ENCODE measurements at places on chromosomes 6 and 20.

- H3K27ac ChIP-seq, result no peak within 1 kb of the TSS
- H3K27me3 ChIP-seq, result peaks cover 52% of the 10 kb centered on the region
- no peak for DNase-seq
- H3K4me3 ChIP-seq, result peak within 1 kb of the TSS; percentile 52
- H3K36me3 ChIP-seq, result peaks cover 2% of the 10 kb centered on the region
Observed at GRCh38 chr20:44745598-44746366, at the start of gene KCNK15. TSS of gene KCNK15 (plus strand) at chr20:44745865. CDS start at chr20:44745911, 46 bp downstream.

DNA sequence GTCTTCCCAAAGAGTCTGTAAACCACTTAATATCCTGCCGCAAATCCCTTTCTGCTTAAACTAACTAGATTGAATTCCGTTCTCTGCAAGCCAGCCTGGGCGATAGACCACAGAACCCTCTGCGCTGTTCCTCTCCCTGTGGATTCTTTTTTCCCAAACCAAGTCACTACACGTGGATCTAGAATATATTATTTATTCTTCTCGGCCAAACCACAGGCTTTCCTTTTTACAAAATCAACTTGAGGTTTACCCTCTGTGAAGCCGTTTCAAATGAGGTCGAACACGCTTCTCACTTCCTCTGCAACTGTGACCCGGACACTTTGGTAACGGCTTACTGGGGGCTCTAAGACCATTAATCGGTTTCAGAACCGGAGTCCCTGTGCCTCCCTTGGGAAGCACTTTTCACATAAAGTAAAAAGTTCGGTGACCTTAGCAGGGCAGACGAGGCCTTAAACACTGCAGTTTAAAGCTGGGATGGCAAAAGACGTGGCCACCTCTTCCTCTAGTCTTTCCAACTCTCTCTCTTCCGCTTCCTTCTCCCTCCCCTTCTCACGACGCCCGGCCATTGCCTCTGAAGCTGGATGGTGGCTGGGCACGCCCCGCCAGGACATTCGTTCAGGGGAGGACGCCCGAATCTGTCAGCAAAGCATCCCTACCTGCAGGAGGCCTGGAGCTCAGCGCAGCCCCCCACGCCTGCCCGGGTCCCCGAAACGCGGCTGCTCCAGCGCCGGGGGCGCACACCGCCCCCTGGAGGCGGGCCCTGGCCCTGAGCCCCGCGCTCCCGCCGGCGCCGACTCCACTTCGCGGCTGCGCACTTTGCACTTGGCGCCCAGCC, 55.0 kb upstream of the FOXC1 start:
- H3K27me3 ChIP-seq, result peaks cover 35% of the 10 kb centered on the region
- H3K36me3 ChIP-seq, result no peaks in the 10 kb centered on the region
- H3K4me1 ChIP-seq, result peaks cover 15% of the 10 kb centered on the region
- peak; percentile 55 for DNase-seq

GRCh38 chr6:63806573-63806913, 170.9 kb downstream of the PHF3 start:
- no peak overlapping the region for H3K27ac ChIP-seq
- DNase-seq, result no peak
- peaks cover 7% of the 10 kb centered on the region for H3K4me1 ChIP-seq
- no peaks in the 10 kb centered on the region for H3K36me3 ChIP-seq
- H3K27me3 ChIP-seq, result peaks cover 13% of the 10 kb centered on the region
- no peak overlapping the region for H3K4me3 ChIP-seq

DNA sequence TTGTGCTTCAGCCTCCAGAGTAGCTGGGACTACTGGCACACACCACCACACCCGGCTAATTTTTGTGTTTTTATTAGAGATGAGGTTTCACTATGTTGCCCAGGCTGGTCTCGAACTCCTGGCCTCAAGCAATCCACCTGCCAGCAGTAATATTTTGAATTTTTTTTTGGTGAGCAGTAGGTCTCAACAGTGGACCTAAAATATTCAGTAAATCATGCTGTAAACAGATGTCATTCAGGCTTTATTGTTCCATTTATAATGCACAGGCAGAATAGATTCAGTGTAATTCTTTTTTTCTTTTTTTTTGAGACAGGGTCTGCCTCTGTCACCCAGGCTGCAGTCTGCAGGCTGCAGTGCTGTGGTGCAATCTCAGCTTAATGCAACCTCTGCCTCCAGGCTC, 69.7 kb downstream of the NCOA3 start:
- H3K4me1 ChIP-seq, result peaks cover 52% of the 10 kb centered on the region
- peaks cover 34% of the 10 kb centered on the region for H3K36me3 ChIP-seq
- H3K27me3 ChIP-seq, result no peaks in the 10 kb centered on the region
- H3K4me3 ChIP-seq, result no peak overlapping the region

- no peaks in the 10 kb centered on the region for H3K27me3 ChIP-seq
- DNase-seq, result no peak
- H3K27ac ChIP-seq, result peak overlapping the region; percentile 99
- H3K36me3 ChIP-seq, result peaks cover 21% of the 10 kb centered on the region
- H3K4me1 ChIP-seq, result peaks cover 70% of the 10 kb centered on the region
Observed at GRCh38 chr6:142913036-142913510, 31.9 kb downstream of the HIVEP2 start.

DNA sequence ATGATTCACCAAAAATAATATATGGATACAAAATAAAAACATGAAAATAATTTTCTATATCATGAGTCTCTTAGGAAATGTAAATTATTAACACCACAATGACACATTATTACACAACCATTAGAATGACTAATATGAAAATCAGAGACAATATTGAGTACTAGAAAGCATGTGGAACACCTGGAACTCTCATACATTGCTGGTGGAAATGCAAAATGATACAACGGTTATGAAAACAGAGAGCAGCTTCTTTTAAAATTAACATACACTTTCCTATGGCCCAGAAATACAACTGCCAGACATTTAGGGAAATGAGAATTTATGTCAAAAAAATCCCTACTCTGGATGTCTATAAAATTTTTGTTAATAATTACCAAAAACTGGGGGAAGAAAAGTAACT, 853.3 kb upstream of the MAN1A1 start:
- no peaks in the 10 kb centered on the region for H3K4me1 ChIP-seq
- no peak overlapping the region for H3K4me3 ChIP-seq
- no peaks in the 10 kb centered on the region for H3K36me3 ChIP-seq
- H3K27me3 ChIP-seq, result no peaks in the 10 kb centered on the region
- no peak for DNase-seq
- H3K27ac ChIP-seq, result no peak overlapping the region

DNA sequence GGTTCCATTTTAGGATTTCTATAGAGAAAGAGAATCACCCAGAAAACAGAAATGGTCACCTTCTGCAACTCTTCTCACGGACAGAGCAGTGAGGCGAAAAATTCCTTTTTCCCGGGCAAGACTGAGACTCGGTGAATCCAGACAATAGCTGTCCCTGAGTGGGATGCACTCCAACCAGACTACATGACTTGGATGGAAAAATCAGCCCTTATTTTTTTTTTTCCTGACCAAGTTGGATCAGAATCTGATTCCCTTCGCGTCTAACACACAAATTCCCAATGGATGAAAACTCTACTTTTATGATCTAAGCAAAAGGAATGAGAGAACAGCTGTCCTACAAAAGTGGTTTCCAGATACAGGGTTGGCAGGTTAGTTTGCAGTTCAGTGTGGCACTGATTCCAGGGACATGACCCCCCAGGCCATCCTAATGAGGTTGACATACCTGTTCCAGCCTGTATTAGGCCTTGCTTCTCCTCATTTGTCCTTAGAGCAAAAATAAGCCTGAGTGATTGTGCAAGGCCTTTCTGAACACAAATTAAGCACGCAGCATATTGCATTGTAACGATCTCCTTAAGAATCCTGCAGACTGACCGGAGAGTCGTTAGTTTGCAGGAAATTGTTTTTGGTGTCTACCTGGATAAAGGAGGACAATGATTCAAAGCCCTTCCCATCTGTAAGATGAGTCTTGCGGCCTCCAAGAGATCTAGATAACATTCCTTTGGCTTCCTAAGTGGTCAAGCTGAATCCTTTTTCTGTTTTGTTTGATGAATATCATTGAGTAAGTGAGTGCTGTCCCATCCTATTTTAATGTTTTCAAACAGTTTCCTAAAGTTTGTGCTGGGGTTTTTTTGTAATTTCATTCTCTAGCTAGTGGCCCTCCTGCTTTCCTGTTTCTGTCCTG, 1.5 kb upstream of the NEDD9 start:
- H3K4me1 ChIP-seq, result peaks cover 61% of the 10 kb centered on the region
- peak overlapping the region; percentile 92 for H3K4me3 ChIP-seq
- DNase-seq, result no peak
- peaks cover 35% of the 10 kb centered on the region for H3K36me3 ChIP-seq
- no peaks in the 10 kb centered on the region for H3K27me3 ChIP-seq

DNA sequence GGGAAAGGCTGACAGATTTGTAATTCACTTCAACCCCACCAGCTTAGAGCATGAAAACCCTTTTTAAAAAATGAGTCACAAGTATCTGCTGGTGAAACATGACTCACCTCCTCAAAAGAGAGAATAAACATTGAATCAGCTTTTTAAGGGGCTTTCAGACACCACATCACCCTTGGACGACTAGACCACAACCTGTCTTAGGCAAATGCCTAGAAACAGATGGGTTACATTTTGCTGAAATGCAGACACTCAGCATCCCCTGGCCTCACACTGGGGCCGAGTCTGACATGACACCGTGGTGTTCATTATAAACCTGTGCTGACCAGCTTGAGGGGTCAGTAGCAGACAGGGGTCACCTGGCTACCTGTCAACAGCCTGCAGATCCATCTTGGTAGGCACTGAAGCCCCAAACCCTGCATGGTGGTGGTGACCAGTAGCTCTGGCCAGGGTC, 175.3 kb upstream of the CST7 start:
- H3K27me3 ChIP-seq, result peaks cover 50% of the 10 kb centered on the region
- H3K27ac ChIP-seq, result peak overlapping the region; percentile 20
- H3K4me3 ChIP-seq, result no peak overlapping the region
- DNase-seq, result peak; percentile 60
- H3K4me1 ChIP-seq, result peaks cover 25% of the 10 kb centered on the region

DNA sequence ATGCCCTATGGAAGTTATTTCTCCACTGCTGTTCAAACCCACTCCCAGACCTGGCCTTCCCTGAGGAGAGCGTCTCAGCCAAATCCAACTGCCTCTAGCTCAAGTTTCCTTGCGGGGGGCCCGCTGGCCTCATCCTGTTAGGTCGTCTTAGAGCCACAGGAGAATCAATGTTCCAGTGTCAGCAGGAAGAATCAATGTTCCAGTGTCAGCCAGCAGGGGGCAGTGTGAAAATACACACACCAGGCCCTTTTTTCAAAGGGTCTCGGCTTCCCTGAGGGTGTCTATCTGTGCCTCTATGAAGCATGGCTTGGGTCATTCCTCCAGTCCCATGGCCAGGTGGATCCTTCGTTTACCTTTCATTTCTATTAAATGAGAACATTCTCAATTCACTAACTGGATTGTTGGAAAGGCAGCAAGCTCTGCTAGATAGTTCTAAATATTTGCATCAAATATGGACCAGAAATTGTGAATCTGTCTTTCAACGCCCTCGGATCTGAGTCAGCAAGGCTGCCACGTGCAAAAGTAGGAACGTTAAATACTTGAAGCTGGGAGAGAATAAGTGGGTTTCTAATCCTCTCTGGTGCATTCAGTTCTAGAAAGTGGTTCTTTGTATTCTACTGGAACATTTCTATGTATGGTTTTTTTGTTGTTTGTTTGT, 19.2 kb downstream of the PRND start:
- no peaks in the 10 kb centered on the region for H3K4me1 ChIP-seq
- H3K36me3 ChIP-seq, result no peaks in the 10 kb centered on the region
- peak; percentile 76 for DNase-seq
- peaks cover 16% of the 10 kb centered on the region for H3K27me3 ChIP-seq

DNA sequence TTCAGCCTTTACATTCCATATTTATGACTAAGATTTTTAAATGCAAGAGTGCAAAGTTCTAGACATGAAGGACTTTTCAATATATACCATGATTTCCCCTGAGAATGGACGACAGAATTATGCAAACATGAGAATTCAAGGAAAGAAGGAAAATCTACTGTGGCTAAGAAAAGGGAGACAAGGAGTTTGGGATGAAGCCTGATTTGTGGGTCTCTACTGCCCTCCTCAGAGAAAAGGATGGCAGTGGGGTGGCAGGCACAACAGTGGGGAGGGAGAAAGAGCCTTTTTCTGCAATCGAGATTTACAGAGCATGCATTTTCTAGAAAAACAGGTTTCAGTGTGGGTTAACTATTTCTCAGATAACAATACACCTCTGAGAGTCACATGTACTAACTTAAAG, 466.9 kb upstream of the NRSN1 start:
- no peaks in the 10 kb centered on the region for H3K27me3 ChIP-seq
- no peaks in the 10 kb centered on the region for H3K4me1 ChIP-seq
- no peak overlapping the region for H3K27ac ChIP-seq
- no peak overlapping the region for H3K4me3 ChIP-seq
- no peak for DNase-seq
- no peaks in the 10 kb centered on the region for H3K36me3 ChIP-seq

GRCh38 chr6:22149501-22150367, 147.1 kb downstream of the PRL start:
- no peak overlapping the region for H3K4me3 ChIP-seq
- no peak for DNase-seq
- H3K27ac ChIP-seq, result no peak overlapping the region
- H3K4me1 ChIP-seq, result peaks cover 5% of the 10 kb centered on the region

DNA sequence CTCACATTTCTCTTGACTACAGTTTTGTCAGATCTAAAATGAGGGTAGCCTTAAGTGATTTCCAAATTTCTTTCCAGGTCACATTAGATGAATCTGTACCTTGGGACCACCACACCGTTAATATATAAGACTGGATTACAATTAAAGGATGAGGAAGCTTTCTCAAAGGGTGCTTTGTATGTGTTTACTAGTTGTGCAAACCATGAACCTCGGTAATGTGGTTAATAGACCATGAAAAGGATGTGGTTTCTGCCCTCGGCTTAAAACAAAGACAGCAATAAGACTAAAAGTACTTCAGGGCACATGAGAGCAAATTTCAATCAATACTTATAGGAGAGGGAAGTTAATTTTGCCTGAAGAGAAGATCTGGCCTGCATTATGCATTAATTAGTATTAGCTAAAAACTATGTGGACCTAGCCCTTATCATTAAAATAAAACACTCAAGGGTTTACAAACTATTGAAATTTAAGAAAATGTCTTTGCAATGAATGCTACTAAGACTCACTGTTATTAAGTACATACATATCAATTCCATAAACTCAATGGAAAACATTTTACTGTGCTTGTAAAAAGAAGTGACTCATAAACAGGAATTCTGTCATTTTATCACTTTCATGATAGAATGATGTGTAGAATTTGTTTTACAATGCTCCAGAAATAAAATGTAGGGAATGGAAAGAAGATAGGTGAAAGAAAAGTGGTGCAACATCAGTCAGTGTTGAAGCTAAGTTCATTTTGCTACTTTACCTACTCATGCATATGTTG, 936 bp upstream of the TMX4 start:
- H3K4me3 ChIP-seq, result no peak overlapping the region
- H3K27ac ChIP-seq, result no peak overlapping the region
- DNase-seq, result peak; percentile 60
- peaks cover 15% of the 10 kb centered on the region for H3K4me1 ChIP-seq

DNA sequence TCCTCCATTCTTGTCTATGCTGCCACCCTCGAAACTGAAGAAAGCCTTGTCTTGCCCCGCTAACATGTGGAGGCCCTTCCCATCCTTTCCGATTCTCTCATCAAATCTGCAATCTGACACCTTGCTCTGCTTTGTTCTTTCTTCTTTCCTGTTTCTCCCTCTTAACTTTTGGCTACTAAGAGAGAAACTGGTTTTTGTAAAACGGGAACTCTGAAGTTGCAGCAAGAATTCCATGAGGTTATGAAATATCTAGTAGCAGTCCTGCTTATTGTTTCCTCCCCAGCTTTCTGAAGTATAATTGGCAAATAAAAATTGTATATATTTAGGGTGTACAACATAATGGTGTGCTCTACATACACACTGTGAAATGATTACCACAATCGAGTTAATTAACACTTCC, 80.2 kb downstream of the MAP7 start:
- H3K36me3 ChIP-seq, result no peaks in the 10 kb centered on the region
- H3K4me3 ChIP-seq, result no peak overlapping the region
- H3K4me1 ChIP-seq, result no peaks in the 10 kb centered on the region
- no peak for DNase-seq

All from activated CD8-positive, alpha-beta memory T cell treated with anti-CD3 and anti-CD28 coated beads, Interleukin-2, amount 10 ng/mL, durations not matched to agents 7 days and 5 days (primary cell).